ENCODE measurements at places on chromosomes 12 and 14.

DNA sequence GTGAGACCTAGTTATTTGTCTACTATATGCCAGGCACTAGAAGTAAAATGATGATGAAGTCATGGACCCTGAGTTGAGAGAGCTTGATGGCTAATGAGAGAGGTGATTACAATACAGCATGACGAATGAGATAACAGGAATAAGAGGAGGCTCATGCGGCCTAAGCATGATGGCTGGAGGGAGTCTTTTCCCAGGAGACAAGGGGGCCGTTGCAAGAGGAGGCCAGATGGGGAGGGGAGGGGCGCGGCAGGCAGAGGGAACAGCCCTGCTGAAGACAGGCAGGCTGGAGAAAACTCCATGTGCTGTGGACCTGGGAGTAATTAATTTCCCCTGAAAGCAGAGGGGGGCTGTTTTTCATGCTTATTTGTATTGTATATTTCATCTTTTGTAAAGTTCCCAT lies 144.7 kb upstream of the RFLNA start:
- no peak for DNase-seq

DNA sequence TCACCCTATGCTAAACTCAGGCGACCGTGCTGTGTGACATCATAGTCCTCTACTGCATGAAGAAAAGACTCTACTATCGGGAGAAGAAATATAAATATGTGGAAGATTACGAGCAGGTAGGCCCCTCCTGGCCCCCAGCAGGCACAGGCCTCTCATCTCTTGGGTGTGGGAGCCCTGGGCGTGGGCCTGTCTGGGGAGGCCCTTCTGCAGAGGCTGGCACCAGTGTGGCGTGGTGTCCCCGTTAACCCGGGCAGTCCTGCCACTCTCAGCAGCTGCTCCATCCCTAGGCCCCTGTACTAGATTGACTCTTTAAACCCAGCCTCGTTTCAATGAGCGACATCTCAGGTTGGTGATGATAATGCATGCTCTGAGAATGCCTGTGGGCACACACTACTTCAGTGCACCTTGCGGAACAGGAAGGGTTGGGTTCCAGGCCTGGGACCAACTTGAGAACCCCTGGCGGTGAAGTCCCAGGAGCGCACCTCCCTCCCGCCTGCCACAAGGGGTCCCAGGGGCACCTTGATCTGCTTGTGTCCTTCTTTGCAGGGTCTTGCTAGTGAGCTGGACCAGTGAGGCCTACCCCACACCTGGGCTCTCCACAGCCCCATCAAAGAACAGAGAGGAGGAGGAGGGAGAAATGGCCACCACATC lies 23.2 kb downstream of the P2RX4 start:
- no peak for DNase-seq

- DNase-seq: no peak
Observed at GRCh38 chr12:68880660-68881325, 52.2 kb downstream of the CPM start.

GRCh38 chr14:55581342-55581771 lies 1.4 kb downstream of the KTN1 start:
- DNase-seq: no peak

DNA sequence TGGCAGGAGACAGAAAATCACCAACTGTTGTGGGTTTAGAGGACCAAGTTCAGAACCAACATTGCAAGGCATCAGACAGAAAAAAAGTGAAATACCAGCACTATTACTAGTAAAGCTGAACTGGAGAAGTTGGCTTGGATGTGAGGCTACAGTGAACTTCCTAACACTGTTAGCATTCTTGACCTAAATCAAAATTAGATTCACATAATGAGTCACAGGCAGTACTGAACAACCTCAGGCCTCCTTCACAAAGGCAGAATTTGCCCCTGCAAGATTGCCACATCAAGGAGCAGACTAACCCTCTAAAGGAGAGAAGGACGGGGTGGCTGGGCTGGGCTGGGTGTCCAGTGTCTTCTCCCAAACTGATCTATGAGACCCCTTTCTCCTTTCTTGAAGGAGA lies 539.7 kb downstream of the SNAPC1 start:
- no peak for DNase-seq

DNA sequence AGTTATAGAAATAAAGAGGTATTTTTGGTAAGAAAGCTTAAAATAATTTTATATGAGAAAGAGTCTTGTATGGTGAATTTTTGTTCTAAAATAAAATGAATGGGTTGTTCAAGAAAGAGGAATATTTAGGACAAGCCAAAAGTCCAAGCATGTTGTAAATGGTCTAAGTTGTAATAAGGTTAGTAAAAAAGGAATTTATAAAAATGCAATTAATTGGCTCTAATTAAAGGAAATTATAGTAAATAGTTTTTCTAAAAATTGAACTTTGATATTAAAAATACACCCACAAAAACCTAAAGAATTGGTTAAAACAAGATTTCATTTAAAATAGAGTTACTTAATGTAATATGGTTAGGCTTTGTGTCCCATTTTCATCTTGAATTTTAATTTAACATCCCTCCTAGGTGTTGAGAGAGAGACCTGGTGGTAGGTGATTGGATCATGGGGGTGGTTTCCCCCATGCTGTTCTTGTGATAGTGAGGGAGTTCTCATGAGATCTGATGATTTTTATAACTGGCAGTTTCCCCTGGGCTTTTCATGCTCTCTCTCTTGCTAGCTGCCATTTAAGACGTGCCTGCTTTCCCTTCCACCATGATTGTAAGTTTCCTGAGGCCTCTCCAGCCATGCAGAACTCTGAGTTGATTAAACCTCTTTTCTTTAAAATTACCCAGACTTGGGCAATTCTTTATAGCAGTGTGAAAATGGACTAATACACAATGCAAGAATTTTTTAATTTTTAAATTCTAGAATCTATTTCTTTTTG lies 13.0 kb downstream of the SLC22A17 start:
- DNase-seq: no peak

GRCh38 chr12:2003676-2004112 lies 563 bp downstream of the DCP1B start:
- no peak for DNase-seq

DNA sequence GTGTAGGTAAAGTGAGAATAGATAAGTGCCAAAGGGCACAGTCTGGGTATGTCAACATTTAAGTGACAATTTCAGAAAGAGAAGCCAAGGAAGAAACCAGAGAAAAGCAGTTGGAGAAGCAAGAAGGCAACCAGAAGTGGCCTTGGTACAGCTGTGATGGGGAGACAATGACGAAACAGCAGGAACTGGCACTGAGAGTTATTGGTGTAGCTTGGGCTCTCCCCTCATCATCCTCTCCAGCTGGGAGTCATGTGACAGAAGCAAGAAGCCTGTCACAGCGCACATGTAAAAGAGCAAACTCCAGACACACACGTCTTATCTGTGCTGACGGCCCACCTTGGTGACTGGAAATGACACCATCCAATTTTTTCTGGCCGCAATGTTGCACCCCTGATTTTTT lies 203.3 kb upstream of the NUDT4 start:
- no peak for DNase-seq

- DNase-seq: no peak
Observed at GRCh38 chr12:27602516-27602915, 78.5 kb downstream of the PPFIBP1 start.

GRCh38 chr12:91555436-91556415 lies 373.1 kb upstream of the DCN start:
- no peak for DNase-seq

Data from renal cortex interstitium (tissue), 15 donors.